Stimulated activated CD4-positive, alpha-beta T cell treated with anti-CD3 and anti-CD28 coated beads, Interleukin-1b, Interleukin-23, amount 100 ng/mL, for 4 hours (primary cell): ENCODE measurements at places on chromosomes 3 and 15.
A peak's percentile ranks its signal among the peaks of the same experiment; 100 is the strongest.

DNA sequence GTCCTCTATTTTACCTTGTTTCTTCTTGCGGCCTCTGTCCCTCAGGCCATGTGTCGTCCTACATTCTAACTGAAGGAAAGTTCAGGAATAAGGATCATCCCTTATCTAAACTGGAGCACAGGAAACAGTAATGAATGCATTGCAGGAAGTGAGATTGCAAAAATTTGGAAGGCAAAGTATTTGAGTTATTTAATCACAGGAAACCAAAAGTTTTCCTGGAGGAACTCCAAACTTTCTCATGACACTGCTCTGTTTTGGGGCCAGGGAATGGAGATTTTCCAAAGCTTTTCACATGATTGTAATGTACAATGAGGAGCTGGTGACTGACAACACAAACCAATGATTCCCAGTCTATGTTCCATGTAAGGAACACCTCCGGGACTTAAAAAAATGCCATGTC is 57.8 kb upstream of the PLSCR4 start:
- no peak for DNase-seq

DNA sequence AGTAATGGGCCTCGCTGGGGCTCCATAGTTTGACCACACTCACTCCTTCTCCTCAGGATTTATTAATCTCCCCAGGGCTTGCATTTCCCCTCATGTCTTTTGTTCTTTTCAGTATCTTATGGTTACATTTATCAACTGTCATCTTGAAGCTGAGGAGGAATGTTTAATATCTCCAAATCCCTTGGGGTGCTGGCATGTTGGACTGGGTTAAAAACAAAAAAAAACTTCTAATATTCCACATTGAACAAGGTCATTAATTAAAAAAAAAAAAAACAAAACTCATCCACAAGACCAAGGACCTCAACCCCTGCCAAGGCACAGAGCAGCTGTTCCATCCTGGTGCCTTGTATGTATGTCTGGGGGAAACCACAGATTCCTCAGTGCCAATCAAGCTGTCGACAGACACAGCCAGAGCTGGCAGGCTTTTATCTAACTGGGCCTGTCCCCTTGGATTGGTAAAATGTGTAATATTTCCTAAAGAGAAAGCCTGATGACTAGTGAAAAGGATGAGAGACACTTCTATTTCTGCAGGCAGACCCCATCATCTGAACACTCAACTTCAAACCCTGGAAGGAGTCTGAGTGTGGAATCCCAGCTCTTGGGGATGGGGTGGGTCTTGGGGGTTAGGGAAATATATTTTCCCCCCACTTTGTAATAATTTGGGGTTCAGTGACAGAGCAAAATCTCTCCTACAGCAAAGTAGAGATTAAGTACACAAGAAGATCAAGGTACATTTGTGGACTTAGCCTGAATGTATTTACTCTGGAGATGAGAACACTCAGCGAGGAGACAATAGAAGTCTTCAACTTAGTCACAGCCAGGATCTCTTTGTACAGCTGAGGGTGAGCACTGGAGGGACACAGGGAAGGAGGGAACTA is 69.1 kb downstream of the TTC23 start:
- no peak for DNase-seq

DNA sequence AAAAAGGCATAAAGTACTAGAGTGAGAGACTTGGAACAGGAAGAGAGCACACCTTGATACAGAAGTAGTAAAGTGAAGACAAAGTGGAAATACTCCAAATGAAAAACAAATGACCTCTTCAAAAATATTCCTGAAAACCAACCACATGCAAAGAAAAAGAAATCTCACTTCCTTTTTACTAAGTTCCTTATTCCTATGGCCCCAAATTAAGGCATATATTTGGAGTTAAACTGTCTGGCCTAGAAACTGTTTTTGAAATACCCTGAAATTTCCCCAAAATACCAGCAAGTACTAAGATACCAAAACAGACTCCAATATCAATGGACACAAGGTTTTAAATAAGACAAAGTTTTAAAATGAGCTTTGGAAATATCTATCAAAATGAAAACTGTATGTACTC is 58.2 kb downstream of the ZNF148 start:
- DNase-seq: no peak

- no peak for DNase-seq
These were observed 12.1 kb upstream of the DNAJC13 start for GRCh38 chr3:132405188-132405587.

GRCh38 chr3:85567071-85567676 is 608.4 kb downstream of the CADM2 start:
- no peak for DNase-seq

DNA sequence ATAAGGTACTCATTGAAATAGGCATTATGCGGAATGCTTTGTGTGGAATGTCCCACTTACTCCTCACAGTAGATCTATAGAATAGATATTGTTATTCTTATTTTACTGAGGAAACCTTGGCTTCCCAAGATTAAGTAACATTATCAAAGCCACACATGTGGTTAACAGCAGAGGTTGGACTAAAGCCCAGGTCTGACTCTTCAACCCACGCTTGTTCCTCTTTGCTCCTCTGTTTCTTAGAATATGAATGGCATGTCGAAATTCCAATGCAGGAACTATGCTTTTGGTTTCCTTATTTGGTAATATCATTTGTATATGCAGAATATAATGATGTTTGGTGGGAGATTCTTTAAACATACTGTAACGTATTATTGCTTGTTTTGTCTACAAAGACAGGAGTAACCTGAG is 818.8 kb upstream of the LMCD1 start:
- DNase-seq: no peak

GRCh38 chr3:188294113-188294512 is 140.2 kb downstream of the LPP start:
- no peak for DNase-seq

DNA sequence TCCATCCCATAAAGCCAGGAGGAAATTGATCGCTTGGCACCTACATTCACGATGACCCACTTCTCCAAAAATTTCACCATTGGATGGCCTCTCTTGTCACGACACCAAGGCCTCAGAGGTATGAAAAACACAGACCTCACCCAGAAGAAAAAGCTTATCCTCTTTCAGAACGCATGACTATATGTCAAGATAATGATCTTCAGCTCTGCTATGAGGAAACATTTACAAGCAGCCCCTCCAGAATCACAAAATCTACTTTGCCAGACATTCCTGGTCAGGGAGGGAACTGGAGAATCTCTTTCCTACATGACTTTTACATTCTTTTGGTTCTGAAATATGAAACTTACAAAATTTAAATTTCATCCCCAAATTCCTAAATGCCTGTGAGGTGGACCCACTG is 122.7 kb downstream of the WNT5A start:
- DNase-seq: no peak

DNA sequence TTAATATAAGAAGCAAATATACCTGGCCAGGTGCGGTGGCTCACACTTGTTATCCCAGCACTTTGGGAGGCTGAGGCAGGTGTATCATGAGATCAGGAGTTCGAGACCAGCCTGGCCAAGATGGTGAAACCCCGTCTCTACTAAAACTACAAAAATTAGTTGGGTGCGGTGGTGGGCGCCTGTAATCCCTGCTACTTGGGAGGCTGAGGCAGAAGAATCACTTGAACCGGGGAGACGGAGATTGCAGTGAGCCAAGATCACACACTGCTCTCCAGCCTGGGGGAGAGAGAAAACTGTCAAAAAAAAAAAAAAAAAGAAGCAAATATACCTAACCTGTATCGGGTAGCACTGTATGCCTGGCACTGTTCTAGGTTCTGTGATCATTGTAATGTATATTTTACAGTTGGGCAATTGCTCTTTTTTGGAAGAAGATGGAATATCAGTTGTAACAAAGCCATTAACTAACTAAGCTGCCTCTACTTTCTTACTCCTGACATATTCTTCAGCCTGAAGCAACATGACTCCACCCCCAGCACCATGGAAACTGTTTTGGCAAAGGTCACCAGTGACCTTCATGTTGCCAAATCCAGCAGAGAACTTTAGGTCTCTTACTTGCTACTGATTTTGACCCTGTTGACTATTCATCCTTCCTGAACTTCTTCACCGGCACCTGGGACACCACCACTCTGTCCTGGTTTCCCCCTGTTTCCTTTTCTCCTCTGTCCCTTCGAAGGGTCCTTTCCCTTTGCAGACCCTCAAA is 203.8 kb downstream of the RPLP1 start:
- DNase-seq: no peak

- DNase-seq: no peak
These were observed 79.2 kb downstream of the SEMA5B start for GRCh38 chr3:122948408-122948807.

DNA sequence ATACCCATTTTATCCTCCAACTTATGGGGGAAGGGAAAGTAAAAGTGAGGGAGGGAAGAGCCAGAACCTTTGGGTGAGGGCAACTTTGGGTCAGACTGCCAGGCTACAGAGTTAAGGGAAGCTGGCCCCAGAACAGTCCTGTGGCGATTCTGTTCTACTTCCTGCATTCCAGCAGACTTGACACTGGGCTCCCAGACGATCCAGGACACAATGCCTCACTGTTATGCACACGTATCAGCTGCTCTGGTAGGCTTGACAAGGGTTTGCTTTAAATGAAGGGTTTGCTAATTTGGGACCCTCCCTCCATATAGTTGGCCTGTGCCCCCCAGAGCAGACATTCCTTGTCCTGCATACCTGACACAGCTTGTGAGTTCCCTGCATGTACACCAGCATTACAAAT is 10.7 kb downstream of the GORASP1 start:
- no peak for DNase-seq

- no peak for DNase-seq
These were observed 13.7 kb downstream of the FLNB start for GRCh38 chr3:58021962-58022361.

GRCh38 chr3:122063908-122064307 is 8.7 kb downstream of the CD86 start:
- DNase-seq: no peak

DNA sequence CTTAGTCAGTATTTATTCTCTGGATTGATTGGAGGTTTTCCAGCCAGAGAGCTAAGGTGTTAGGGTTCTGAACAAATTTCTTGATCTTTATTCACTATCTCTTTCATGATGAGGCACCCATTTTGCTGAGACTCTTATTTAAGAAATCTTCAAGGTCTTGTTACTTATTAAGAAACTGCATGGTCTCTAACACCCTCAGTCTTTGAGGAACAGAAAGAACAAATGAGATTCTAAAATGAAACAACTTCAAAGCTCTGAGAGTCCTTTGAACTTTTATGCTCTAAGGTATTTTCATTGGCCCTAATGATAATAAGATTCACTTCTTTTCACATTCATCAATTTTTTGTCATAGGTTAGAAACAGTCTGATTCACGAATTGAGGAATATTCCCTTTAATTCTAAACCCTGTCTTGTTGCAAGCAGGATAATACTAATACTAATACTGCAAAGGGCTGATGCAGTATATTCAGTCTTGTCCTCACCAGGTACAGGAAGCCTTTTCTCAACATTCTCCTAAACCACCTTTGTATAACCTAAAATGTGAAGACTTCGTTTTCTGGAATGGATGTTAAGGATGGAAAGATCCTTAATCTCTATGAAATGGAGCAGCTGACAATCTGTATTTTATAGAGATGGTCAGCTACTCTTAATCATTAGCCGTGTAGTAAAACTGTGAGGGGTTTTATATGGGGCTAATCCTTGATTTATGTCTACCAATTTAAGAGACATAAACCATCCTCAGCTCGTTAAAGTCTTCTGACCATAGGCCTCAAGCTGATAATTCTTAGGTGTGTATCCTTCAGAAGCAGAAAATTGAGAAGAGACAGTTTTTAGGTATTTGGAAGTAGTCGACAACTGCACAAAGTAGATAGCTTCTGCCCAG is 198.3 kb downstream of the OTOL1 start:
- no peak for DNase-seq

DNA sequence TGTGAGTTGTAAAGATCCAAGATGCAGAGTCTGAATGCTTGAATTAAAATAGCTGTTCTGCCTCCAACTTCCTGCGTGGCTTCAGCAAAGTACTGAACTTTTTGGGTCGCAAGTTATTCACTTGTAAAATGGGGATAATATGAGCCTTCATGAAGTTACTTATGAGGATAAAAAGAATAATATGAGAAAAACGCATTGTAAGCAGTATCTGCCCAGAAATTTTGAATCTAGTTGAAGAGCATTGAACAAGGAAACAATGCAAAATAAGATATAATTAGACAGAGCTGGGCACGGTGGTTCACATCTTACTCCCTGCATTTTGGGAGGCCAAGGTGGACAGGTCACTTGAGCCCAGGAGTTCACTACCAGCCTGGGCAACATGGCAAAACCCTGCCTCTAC is 37.8 kb downstream of the AQP9 start:
- DNase-seq: no peak

DNA sequence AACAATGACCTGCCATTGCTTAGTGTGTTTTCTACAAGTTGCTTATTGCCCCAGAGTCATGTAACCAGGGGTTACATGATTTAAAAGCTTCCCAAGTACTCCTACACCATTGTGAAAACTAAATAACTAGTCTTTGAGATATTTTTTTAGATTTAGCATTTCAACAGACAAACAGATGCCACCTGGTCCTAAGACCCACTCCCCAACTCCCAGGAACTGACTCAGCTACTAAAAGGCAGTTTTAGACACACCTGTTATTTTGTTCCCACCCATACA is 28.1 kb upstream of the KBTBD12 start:
- DNase-seq: no peak

GRCh38 chr3:10962481-10963036 is 30.0 kb upstream of the SLC6A1 start:
- no peak for DNase-seq

- no peak for DNase-seq
These were observed 59.7 kb downstream of the SEMA3G start for GRCh38 chr3:52385157-52385556.

DNA sequence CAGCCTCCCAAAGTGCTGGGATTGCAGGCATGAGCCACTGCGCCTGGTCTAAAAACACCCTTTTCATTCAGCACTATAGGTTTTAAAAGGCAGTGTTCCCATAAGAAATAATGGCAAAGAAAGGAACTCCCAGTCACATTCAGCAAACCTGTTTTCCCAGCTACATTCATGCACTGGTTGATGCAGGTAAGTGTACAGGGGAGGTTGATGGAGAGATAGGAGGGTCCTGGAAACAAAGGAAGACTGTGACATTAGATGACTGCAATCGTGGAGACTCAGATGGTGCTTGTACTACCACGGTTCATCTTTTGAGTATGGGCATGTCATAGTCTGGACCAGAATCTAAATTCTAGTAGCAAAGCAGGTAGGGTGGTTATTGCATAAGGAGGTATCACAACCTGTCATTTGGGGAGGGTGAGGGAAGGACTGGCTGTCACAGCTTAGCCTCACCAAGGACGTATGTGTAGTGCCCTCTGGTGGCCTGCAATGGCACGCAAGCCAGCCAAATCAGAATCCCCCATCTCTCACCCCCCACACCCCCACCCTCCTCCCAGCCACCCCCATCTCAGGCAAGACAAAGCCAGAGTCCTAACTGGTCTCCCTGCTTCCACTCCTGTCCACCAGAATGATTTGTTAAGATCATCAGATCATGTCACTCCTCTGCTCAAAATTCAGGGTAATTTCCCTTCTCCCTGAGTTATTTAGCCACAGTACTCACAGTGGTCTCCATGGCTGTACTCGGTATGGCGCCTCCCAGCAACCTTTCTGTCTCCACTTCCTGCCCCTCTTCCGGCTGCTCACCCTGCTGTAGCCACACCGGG is 28.8 kb upstream of the UBL7 start:
- DNase-seq: peak; percentile 59
